ENCODE measurements at places on chromosomes 13 and 19. TPM values are rescaled to one million over a fixed set of nuclear protein-coding genes. Genes with fewer than 3 reads are reported as not detected.
A peak's percentile ranks its signal among the peaks of the same experiment; 100 is the strongest.

DNA sequence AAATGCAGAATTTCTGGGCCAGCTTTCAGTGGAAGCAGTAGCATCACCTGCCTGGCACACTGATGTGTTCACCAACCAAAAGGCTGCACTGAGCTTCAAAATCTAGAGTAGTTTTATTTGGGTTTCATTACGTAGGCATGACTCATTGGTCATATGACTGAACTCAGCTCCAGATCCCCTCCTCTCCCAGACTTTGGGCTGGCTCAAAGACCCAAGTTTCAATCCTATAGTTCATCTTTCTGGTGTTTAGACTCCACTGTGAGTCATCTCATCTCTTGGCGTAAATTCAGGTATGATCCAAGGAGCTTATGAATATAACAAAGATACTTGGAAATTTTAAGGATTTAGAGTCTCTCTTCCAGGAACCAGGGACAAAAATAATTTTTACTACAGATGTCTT is 17.7 kb downstream of the ZMYM5 start:
- no peak for DNase-seq

DNA sequence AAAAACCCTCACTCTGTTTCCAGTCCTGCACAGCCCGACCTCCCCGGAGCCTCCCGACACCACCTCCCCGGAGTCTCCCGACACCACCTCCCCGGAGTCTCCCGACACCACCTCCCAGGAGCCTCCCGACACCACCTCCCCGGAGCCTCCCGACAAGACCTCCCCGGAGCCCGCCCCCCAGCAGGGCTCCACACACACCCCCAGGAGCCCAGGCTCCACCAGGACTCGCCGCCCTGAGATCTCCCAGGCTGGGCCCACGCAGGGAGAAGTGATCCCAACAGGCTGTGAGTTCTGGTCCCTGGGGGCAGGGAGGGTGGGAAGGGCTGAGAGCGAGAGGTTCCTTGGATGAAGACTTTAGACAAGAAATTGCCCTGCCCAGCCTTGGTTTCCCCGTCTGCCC is 5.4 kb downstream of the MADCAM1 start:
- DNase-seq: peak; percentile 4

The ACP5 gene
- 1.3 TPM for total RNA-seq

DNA sequence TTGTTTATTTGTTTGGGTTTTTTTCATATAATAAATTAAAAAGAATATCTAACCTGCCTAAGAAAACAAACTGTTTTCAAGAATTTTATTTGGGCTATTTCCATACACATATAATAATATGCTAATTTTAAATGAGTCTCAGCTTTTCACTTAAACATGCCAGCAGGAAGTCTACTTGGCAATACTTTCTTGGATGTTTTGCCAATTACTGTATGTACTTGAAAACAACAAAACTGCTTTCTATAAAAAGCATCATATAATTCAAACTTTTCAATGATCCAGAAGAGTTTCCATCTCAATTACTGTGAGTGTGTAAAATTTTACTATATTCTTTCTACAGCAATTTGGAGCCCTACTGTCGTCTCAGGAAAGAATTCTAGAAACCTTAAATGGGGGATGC is 961.2 kb downstream of the PCDH17 start:
- no peak for DNase-seq

GRCh38 chr13:51970349-51970748 is 40.9 kb downstream of the ATP7B start:
- no peak for DNase-seq

GRCh38 chr19:45161738-45162607 is 1.2 kb upstream of the NKPD1 start:
- DNase-seq: peak; percentile 76

DNA sequence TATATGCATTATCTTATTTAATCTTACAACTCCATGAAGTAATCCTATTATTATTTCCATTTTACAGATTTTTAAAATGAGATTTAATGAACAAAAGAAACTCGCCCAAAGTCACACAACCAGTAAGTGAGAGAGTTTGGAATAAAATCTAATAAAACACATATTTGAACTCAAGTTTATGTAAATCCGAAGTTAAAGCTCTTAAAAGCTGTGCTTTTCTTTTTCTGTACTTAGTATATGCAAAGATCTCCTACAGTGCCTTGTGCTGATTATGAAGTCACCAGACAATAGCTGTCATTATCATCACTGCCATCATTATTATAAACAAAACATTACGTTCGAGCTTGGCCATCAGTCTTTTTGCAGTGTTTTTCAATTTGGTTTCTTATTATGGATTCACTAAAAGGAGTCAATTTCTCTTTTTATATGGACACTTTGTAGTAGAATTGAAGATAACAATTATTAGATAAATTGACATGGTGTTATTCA is 29.7 kb upstream of the ENOX1 start:
- DNase-seq: no peak

- no peak for DNase-seq
Observed at GRCh38 chr13:46914341-46914740, 17.5 kb upstream of the HTR2A start.

DNA sequence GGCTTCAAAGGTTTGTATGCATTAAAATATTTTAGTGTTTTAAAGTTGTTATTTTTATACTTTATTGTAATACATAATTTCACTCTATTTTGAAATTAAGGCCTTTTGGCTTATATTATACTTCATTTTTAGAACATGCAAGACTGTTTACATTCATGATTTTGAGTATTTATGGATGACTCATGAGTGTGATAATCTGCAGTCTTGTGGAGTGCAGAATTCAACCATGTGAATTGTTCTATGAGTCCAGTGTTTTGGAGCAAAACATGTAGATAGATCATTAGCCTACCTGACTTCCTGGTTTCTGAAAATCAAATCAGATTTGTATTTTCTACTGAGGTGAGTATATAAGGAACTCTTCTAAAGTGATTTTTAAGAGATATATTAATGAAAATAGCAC is 241.8 kb downstream of the PCCA start:
- no peak for DNase-seq

Measured in psoas muscle (tissue), 8 donors.